ENCODE measurements at places on chromosomes 3 and 15.

DNA sequence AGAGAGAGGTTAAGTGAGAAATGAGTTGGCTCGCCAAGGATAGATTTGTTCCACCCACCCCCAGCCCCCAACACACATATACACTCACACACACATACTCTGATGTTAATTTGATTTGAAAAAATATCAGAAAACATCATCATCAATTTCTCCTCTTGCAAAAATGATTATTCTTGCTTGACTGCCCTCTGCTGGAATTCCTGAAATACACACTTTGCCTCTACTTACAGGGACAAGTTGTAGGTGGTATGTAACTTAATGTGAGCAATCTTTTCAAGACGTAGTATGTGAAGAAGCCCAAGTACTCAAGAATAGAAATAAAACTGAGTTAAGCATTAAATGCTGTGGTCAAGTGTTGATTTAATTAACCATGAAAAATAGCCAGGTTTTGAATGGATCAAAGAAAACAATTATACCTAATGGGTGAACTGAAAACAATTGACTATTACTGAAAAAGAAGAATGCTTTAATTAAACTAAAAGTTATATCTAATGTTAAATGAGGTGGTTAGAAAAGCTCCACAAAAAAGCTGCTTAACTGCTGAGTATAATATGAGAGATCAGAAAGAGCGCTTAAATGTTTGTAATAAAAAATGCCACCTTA lies 46.6 kb upstream of the MDFIC2 start:
- no peak for DNase-seq

- no peak for DNase-seq
Observed at GRCh38 chr3:15754047-15754446, 43.7 kb downstream of the ANKRD28 start.

- no peak for DNase-seq
Observed at GRCh38 chr3:14803101-14803980, 15.4 kb upstream of the FGD5 start.

- DNase-seq: no peak
Observed at GRCh38 chr15:39922462-39923092, 2.5 kb upstream of the GPR176 start.
